Non-pigmented ciliary epithelial cell (primary cell): ENCODE measurements at places on chromosomes 5 and 9.
A peak's percentile ranks its signal among the peaks of the same experiment; 100 is the strongest.

GRCh38 chr9:104977580-104977979 lies 49.6 kb upstream of the ABCA1 start:
- DNase-seq = no peak

DNA sequence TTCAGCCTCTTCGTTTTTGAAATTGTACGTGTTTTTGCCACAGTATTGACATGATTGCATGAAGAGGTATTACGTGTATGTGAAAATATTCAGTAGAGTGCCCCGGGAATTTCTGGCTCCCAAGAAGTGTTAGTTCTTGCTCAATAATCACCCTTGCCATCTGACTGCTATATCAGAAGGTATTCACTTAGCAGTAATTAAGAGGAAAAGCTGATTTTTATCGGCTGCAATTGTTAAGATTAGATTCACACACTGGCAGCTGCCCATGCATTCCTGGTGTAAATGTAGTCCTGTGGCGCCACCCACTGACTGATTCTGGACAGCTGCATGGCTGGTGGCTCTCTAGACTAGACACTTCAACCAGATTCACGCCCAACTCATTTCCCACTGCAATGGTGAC lies 440.1 kb upstream of the ADAMTS16 start:
- no peak for DNase-seq

- DNase-seq = no peak
Observed at GRCh38 chr5:149453618-149454415, 74.7 kb upstream of the IL17B start.

DNA sequence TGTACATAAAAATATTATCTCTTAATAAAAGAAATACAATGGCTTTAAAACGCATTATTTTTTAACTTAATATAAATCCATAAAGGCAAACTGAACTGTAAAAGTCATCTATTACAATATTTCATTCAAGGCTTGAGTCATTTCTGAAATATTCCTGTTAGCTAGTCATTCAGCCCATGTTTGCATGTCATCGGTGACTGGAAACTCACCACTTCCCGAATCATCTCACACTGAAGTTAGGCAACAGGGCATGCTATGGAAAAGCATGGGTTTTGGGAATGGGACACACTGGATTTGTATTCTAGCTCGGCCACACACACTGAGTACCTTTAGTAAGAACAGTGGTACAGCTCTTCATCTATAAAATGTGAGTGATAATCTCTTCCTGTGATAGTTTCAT lies 691.1 kb upstream of the C9orf72 start:
- no peak for DNase-seq

DNA sequence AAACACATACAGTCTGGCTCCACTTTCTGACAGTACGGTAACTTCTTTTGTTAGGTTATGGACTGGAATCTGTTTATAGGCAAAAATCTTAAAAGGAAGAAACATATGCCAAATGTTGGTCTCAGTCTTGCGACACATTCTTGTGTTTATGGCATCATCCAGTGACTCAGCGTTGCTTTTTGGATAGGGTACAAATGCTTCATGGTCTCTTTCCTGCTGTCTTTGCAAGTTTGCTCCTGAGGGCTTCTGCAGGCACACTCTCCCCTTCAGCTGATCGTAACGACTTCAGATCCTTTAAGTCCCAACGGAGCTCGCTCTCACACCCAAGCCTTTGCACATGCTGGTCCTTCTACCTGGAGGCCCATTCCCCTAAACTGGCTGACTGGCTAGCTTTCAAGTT lies 23.6 kb upstream of the TNFSF8 start:
- peak; percentile 22 for DNase-seq

DNA sequence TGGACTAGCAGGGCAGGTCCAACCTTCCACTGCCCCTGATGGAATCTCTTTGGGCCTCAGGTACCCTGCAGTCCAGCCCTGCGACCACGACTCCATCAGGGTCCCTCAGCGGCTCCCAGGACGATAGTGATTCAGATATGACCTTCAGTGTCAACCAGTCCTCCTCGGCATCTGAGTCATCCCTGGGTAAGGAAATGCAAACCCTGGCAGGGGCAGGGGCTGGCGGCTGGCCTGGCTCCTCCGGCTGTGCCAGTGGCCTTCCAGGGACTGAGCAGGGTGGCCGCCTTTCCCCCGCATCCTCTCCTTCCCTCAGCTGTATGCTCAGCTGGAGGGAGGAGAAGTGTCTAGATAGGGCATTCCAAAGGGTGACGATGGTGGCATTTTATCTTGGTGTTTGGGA lies 45.0 kb downstream of the NEURL1B start:
- DNase-seq = no peak

GRCh38 chr9:72985746-72986145 lies 32.9 kb upstream of the ALDH1A1 start:
- DNase-seq = no peak

GRCh38 chr5:113378081-113378480 lies 56.7 kb downstream of the TSSK1B start:
- DNase-seq = no peak

- no peak for DNase-seq
Observed at GRCh38 chr5:179732918-179733771, 523 bp downstream of the MAML1 start.
